ENCODE measurements at places on chromosomes 16 and 17. TPM values are rescaled to one million over a fixed set of nuclear protein-coding genes. Genes with fewer than 3 reads are reported as not detected.

The KRTAP16-1 gene
- not detected for total RNA-seq

DNA sequence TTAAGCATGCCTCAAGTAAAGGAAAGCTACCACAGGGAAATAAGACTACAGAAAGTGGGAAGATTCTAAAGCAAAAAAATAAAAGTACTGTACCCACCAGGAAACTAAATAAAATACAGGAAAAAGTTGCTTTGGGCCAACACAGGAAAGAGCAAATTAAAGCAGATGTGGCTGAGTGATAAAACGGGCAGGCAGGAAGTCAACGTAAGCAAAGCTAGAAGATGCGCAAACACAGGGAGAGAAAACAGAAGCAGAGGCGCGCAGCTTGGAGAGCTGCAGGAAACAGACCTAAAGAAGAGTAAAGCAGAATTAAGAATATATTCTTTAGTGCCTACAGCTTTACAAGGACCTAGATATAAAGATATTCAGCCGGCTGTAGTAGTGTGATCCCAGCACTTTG is 21.7 kb downstream of the USP36 start:
- DNase-seq = no peak

The TUBD1 gene
- total RNA-seq = 12.6 TPM

- DNase-seq = no peak
These were observed 420 bp upstream of the KRTAP17-1 start for GRCh38 chr17:41315814-41316445.

The NPTX1 gene
- total RNA-seq = 0.53 TPM
